ENCODE measurements at places on chromosomes 7 and 10.

GRCh38 chr10:48247680-48248079 lies 26.8 kb downstream of the FRMPD2 start:
- no peak for DNase-seq

- peak; percentile 77 for DNase-seq
Observed at GRCh38 chr7:20172736-20173334, 44.3 kb downstream of the MACC1 start.

- no peak for DNase-seq
Observed at GRCh38 chr10:71700731-71701368, 18.7 kb downstream of the C10orf105 start.

- DNase-seq: no peak
Observed at GRCh38 chr7:101615446-101615845, 13.7 kb downstream of the MYL10 start.

DNA sequence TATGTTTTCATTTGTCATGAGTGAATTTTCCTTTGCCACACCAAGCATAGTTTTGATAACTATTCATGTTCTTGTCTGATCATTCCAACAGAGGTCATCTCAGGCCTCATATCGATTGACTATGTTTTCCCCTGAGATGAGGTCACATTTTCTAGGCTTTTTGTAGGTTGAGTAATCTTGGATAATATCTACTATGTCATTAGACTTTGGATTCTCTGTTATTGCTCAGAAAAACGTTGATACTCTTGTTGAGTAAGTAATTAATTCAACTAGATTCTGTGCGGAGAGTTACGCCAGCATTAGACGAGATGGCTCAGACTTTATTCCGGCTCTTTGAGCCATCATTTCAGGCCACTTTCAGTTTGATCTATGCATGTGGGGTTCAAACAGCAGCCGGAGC lies 57.7 kb downstream of the KLF6 start:
- DNase-seq: no peak

- no peak for DNase-seq
Observed at GRCh38 chr7:46208635-46209525, 287.8 kb upstream of the IGFBP3 start.

Measured in NCI-H446 (cell line).